ENCODE measurements at places on chromosomes 16 and 17.

DNA sequence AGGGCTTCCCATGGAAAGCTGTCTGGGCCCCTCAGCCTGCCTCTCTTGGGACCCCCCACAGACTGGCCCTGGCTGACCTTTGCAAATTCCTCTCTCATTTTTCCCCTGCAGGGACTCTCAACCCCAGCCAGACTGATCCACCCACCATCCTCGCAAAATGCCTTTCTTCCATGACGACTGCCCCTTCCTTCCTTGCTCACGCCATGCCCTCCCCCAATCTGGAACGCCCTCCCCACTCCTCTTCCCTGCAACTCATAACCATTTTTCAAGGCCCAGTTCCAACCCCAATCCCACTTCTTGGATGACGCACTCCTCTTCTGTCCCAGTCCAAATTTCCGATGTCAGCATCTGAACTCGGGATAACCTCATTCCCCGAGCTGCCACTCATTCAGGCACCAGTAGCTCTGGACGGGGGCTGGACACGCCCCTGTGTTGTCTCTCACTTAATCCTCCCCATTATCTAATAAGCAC, 1.3 kb upstream of the DNAI2 start:
- no peak for DNase-seq

DNA sequence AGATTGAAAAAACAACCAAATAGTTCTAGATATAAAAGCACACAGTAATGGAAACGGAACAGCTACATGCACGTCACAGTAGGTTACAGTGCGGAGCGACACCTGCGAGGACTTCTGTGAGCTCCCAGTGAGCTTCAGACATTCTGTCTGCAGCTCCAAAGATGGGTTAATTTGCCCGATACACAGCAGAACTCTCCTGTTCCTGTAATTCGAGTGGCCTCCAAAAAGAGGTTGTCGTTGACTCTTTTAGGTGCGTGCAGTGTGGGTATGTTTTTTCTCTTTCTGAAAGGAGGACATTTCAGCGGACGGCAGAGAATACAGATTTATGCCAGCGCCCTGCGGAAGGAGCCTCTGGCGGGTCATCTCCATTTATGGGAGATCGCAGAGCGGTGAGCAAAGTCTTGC, 2.9 kb downstream of the OR1F1 start:
- DNase-seq = no peak

DNA sequence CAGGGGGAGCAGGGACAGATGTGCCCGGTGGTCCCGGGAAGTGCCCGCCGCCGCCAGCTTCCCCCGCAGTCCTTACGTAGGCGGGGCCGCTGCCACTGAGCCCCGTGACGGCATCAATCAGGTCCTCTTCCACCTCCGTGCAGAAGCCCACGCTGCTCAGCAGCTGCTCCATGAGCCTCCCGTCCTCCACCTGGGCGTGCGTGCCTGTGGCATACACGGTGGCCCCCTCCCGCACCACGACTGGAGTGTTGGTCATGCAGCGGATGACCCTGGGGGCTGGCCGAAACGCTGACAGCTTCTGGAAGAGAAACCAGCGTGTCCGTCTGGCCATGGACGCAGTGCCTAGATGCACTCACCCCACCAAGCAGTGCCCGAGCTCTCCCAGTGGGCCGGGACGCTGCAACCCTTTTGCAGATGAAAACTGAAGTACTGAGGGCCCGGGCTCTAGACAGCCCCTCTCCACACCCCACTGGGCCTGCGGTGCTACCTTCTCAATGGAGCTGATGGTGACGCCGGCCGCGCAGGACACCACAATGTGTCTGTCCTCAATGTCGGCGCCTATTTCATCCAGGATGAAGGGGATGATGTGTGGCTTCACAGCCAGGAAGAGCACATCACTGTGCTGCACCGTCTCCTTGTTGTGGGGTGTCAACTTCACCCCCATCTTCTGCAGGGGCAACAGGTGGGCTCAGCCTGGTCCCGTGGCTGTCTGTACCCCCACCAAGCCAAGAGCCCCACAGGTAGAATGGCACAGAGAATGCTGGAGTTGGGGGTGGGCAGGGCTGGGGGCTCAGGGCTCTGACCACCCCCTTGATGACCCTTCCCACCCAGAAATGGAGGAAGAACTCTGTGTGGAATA, 2.0 kb downstream of the PYCR1 start:
- no peak for DNase-seq

DNA sequence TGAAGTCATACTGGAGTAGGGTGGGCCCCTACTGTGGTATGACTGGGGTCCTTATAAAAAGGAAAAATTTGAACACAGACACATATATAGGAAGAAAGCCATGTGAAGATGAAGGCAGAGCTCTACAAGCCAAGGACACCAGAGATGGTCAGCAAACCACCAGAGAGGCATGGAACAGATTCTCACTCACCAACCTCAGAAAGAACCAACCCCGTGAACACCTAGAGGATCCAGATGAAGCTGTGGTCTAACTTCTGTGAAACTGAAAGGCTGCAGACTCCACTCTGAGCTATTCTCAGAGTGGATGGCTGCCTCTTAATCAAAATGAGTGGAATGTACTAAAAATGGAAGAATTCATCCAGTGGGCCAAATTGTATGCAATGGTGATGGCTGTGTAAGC, 149.6 kb downstream of the ABCA8 start:
- no peak for DNase-seq

DNA sequence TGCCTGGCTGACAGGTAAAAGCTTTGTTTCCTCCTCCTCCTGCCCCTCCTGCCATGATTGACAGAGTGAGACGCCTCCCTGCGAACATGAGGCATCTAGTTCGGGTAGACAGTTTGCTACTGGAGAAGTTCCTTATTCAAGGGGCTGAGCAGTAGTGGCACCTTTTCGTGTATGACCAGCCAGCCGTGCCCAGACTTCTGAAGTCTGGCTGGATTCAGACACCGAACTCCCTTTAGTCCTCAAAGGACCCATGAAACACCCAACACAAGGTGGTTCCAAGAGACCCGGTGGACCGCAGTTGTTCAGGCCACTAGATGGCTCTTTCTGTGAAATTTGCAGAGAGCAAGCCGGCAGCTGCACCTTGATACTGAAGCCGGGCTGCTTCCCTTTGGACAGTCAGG, 192.8 kb downstream of the XYLT1 start:
- DNase-seq = no peak

GRCh38 chr16:14285513-14286367, 214.6 kb downstream of the MRTFB start:
- peak; percentile 97 for DNase-seq

GRCh38 chr16:522320-523096, 5.0 kb upstream of the CAPN15 start:
- DNase-seq = no peak

- no peak for DNase-seq
These were observed 16.6 kb upstream of the C16orf74 start for GRCh38 chr16:85767531-85767930.

GRCh38 chr17:31680126-31680525, 178.9 kb downstream of the COPRS start:
- DNase-seq = no peak

GRCh38 chr17:40038882-40039513, 15.2 kb downstream of the MED24 start:
- peak; percentile 23 for DNase-seq
